ENCODE measurements at places on chromosomes 2 and 18. TPM values are rescaled to one million over a fixed set of nuclear protein-coding genes. Genes with fewer than 3 reads are reported as not detected.

DNA sequence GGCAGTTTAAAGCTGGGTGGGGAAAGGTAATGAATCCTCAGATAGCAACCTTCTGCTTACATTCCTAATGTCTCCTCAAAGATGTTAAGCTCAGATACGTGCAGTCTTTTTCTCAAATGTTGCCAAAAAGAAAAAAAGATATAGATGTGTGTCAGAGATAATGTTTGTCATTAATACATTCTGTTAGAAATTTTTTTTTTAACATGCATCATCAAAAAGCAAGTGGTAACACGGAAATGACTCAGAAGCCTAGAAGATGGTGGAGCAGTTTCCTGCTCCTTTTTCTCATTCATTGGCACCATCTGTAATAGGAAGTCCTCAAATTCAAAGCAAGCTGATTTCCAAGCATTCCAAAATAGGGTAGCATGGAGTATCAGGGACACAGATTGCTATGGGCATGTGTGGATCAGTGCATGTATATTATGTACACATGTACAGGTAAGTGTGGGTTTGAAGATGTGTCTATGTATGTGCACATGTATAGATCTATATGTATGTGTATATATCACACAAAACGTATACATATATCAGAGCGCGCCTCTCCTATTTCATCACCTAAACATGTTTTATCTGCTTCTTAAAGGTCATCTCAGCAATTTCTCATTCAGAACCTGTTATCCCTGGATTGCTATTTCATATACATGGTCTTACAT is 79.9 kb upstream of the ITGB6 start:
- DNase-seq, result no peak

GRCh38 chr2:39506215-39506614 is 69.1 kb upstream of the MAP4K3 start:
- DNase-seq, result no peak

DNA sequence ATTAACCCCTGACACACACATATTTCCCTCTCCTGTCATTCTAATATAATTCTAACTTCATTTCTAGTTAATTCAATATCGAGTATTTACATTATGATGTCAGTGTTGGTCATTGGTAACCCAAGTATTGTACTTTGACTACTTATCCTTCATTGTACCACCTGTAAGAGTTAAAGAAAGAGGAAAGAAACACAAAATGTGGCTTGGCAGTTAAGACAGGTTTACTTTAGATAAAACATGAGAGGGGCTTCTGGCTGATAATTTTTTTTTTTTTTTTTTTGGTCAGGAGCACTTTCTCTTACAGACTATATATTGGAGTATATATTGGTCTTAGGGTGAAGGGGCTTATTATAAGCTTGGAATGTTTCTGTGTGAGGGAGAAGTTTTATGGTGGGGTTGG is 57.0 kb upstream of the ACYP2 start:
- no peak for DNase-seq

- no peak for DNase-seq
These were observed 171.2 kb downstream of the RTP5 start for GRCh38 chr2:242040681-242041080.

DNA sequence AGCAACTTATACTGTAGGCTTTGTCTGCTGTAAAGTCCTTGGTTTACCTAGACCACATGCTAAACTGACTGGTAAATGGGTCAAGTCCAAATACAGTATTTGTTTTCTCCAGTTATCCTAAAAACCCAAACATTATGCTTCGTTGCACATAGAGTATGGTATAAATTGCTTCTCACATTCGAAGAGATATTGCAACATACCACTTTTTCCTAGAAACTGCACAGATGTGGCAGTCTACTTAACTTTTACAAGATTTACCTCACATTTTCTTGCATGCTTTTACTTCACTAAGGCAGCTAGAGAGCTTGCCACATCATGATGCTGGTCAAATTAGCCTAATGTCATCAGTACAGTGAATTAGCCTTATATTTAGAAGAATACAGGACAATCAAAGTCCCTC is 66.0 kb upstream of the SCN7A start:
- no peak for DNase-seq

DNA sequence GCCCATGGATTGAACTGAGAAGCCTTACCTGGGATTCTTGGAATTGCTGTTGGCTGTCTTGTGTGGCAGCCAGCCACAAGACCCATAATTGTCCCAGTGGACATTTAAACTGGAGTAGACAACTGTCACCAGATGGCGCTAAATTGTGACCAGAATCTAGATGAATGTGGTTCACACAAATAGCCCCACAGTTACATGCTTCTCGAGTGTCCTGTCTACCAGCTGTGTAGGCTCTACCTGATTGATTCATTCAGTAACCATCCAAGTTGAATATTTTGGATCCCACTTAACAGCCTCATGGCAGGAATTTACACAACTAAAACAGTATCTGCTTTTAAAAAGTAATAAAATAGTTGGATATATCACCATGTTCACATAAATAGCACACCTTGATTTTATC is 73.2 kb downstream of the MAP4K4 start:
- peak; percentile 21 for DNase-seq

GRCh38 chr18:35484034-35484433 is 13.7 kb downstream of the INO80C start:
- DNase-seq, result no peak

- DNase-seq, result no peak
These were observed 189.3 kb downstream of the SH3RF3 start for GRCh38 chr2:109318150-109318948.

GRCh38 chr2:19987936-19988335 is 2.0 kb downstream of the WDR35 start:
- no peak for DNase-seq

GRCh38 chr2:112646791-112647689 is 1.3 kb downstream of the SLC20A1 start:
- peak; percentile 36 for DNase-seq

GRCh38 chr2:60488291-60488690 is 65.2 kb downstream of the BCL11A start:
- DNase-seq, result no peak

DNA sequence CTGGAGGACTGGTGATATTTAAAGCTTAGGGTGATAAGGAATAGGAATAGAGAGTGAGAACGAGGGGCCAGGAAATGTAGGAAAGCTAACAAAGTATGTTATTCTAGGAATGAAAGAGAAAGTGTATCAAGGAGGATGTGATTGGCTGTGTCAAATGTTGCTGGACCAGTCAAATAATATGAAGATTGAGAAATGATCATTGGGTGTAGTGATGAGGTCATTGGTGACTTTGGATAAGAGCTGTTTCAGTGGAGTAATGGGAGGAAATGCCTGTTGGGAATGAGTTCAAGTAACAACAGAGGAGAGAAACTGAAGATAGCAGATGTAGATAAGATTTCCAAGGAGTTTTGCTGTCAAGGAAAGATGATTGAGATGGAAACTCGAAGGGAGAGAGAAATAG is 74.4 kb downstream of the UBE2E3 start:
- no peak for DNase-seq

GRCh38 chr18:4211111-4211837 is 243.8 kb downstream of the DLGAP1 start:
- no peak for DNase-seq

GRCh38 chr2:129237966-129238725 is 741.3 kb upstream of the RAB6C start:
- DNase-seq, result no peak

- no peak for DNase-seq
These were observed 250.5 kb downstream of the TFCP2L1 start for GRCh38 chr2:121034551-121034950.

DNA sequence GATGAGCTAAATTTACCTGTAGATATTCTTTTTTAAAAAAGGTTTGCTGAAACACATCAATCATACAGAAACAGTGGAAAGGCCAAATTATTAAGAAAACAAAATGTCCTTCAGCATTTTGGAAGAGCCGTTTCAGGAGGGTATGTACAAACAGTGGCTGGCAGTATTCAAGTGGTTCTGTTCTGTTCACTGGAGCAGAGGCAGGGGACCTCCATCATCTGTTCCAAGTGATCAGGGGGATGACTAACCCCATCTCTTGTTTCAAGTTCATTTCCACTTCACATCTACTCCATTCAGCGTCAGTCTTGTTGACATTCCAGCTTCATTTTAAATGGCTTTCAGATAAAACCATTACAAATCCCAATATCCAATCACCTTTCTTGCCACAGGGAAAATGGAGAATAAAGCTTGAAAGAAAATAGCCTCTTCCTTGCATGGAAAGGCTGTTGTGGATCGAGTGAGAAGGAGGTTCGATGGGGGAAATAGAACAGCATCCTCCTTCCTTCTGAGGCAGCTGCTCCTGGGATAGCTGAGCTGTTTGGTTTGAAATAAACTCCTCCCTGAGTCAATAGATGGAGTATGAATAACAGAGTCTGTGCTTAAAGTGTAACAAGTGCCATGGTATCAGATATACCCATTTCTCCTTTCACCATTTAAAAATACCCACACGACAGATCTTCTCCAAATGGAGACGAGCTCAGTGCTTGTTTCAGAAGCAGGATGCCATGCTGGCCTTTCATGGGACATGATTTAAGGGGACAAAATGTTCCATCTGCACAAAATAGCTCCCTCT is 63.7 kb upstream of the OTOF start:
- DNase-seq, result no peak

DNA sequence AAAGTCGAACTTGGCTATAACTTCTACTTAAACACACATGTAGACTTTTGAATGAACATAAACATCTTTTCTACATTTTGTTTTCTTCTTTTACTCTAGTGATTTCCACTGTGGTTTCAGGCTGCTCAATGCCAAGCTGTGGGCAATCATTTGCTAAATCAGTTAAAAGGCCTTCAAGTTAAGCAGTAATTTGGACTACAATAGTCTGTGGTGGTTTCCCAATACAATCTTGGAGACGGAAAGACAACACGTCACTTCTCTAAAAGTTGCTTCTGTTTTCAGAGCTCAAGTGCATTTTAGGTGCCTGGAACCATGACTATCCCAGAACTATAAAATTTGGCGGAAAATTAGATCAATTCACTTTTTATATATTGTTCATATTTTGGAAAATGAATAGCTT is 69.4 kb downstream of the TXNL1 start:
- DNase-seq, result no peak

- no peak for DNase-seq
These were observed 90.5 kb upstream of the TMEM247 start for GRCh38 chr2:46388881-46389280.

DNA sequence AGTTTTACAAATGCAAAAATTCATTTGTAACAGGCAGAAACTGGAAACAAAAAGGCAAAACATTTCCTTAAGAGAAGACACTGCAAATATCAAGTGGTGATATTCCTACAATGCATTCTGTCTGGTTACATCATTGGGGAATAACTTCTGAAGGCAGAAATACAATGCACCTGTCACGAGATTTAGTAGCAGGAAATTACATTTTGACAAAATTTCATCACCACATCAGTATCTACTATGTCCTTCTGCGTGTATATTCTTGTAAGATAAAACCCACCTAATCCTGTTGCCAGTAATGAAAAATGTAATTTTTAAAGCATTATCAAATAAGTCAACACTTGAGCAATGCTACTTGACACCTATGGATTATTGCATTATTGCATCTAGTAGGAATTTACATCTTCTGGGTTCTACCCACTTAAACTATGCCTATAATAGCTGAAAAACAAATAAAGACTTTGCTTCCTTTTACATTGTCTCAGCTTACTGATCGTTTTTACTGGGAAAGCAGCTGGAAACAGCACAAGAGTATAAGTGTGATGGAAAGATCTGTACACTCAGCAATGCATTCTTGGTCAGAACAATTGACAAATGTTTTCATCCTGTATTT is 59.5 kb downstream of the IRS1 start:
- DNase-seq, result no peak

- DNase-seq, result no peak
These were observed 198.4 kb downstream of the RBM43 start for GRCh38 chr2:151063271-151063670.

DNA sequence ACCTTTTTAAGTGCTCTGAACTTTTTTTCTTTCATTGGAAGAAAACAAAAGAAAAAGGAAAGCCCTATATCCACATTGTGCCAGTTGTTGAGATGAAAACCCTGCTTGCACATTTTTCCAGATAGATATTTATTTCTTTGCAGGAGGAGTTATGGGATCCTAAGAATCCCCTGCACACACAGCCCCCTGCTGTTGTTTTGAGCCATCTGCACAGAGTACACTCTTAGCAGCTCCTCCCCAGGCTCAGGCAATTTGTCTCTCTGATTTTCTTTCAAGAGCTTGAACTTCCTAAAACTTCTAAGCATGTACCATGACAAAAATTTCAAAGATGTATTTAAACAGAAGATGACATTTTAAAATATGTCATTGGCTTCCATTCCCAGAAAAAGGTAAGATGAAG is 436.9 kb downstream of the METTL4 start:
- no peak for DNase-seq

- peak; percentile 13 for DNase-seq
These were observed 885 bp upstream of the DSEL start for GRCh38 chr18:67517444-67517765.

DNA sequence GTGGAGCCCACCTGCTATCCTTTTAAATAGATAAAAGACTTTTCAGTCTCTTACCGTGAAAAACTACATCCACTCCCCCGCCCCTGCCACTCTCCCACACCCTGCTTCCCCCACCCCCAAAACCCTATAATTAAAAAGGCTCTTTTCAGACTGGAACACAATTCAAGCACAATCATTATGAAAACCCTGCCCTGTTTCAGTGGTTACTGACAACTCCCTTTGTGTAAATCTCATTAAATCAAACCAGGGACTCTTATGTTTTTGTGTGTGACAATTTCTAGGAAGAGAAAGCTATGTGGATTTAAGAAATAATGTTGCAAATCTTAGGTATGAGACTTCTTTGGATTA is 21.0 kb upstream of the ZNF532 start:
- no peak for DNase-seq

- no peak for DNase-seq
These were observed 138.8 kb downstream of the MYT1L start for GRCh38 chr2:2192091-2192955.

DNA sequence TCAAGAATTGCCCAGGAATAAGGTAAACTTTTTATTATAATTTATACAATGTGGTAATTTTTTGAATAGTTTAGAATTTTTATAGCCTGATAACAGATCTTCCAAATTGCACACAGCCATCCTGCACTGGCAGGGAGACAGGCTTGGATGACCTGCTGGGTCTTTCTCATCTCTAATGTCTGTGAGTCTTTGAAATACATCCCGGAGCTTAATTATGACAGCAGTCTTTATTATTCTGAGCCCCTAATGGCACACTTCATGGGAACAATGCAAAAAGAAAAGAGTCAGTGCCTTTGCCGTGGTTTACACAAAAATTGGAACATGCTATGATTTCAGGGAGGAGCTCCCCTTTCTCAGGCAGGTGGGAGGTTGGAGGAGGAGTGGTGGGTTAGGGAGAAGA is 71.0 kb downstream of the TMEM182 start:
- no peak for DNase-seq

Gene RESP18
- total RNA-seq, result not detected

Gene SLC14A1
- total RNA-seq, result 1.1 TPM

Gene NETO1
- not detected for total RNA-seq

Gene STAT1
- 309 TPM for total RNA-seq

Gene IRS1
- 2.1 TPM for total RNA-seq

Gene SPEG
- total RNA-seq, result 1.1 TPM

Gene DSG2
- 0.31 TPM for total RNA-seq

Gene LRP2
- total RNA-seq, result 0.52 TPM

Gene RIT2
- not detected for total RNA-seq

Data from activated CD4-positive, alpha-beta memory T cell treated with anti-CD3 and anti-CD28 coated beads for 36 hours (primary cell).